ENCODE measurements at places on chromosomes 4 and X.

DNA sequence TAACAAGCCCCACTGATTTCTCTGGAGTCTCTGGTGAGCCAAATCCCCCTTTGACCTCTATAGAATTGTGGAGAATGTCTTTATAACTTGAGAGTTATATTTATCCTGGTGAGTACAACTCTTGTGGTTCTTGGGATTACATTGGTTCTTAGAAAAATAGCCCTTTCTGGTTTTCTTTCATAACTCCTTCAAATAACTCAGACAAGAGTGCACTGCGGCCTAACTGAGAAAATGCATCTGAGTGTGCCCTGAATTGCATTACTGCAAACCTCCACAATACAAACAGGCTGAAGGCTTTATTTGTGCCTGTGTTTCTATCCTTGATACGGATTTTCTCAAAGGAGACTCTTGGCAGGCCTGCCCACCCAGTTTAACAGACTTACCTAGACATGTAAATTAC lies 2.7 kb downstream of the BEX3 start:
- DNase-seq: no peak

- DNase-seq: no peak
These were observed 76.6 kb upstream of the CBLL2 start for GRCh38 chrX:22196149-22196548.

GRCh38 chrX:149979126-149979644 lies 40.9 kb upstream of the EOLA2 start:
- no peak for DNase-seq

GRCh38 chr4:100935090-100935489 lies 412.2 kb downstream of the PPP3CA start:
- peak; percentile 6 for DNase-seq

- no peak for DNase-seq
These were observed 8.9 kb upstream of the C1QTNF7 start for GRCh38 chr4:15418956-15419355.

DNA sequence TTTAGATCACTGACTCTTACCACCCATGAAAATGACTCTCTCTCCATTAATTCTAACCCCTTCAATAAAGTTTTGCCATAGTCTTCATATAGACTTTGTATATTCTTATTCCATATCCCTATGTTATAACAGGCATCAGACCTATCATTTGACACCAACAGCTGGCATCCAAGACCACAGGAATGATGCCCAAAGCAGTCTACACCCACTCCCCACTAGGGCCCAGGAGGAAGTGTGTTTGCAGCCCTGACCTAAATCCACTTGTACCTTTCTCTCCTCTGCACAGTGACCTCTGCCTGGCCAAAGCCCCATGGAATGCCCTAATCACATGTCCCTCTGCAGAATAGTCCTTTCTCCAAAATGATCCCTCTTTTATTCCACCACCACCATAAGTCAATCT lies 219.2 kb downstream of the CBR4 start:
- DNase-seq: no peak

- DNase-seq: peak; percentile 28
These were observed 77.0 kb downstream of the ATP8A1 start for GRCh38 chr4:42579903-42580302.

GRCh38 chr4:15158406-15159091 lies 156.3 kb downstream of the CPEB2 start:
- DNase-seq: no peak

DNA sequence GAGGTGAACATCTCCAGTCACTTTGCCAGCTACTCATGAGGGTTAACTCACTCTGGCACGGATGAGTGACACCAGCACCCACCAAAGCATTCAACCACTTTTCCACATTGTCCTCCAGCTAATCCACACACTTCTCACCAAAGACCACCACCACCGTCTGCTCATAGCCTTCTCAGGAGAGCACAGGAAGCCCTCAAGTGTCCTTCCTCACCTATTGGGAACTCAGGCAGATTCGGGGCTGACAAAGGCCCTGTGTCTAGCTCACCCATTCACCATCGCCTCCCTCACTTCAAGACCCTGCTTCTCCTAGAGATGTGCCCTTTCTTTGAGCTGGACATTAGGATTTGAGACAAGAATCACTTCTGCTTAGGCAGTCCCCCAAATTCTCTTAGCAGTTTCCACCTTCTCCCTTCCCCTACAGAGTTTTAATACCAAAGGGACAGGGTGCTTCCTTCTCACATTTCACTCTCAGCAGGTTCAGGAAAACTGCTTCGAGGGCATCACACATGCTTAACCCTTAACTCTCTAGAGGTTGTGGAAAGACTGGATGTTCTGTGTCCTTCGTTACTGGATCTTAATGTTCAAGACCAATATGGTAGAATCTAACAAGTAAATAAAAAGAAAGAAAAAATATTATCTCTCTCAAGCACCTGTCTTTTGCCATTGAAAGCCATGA lies 11.0 kb downstream of the RXFP1 start:
- no peak for DNase-seq

DNA sequence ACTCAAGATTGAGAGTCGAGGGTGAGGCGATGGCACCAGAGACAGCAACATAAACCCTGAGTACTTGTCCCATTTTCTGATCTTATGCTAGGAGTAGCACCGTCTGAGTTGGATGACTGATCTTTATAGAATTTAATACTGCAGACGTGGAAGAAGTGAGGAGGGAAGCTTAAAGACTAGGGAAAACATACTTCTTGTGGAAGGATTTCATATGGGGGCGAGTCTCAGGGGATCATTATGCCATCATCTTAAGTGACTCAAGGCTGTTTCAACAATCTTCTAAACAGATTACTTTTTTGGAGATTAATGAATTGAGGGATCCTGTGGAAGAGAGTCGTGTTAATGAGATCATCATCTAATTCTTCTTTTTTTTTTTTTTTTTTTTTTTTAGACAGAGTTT lies 17.2 kb upstream of the FAT1 start:
- DNase-seq: no peak

DNA sequence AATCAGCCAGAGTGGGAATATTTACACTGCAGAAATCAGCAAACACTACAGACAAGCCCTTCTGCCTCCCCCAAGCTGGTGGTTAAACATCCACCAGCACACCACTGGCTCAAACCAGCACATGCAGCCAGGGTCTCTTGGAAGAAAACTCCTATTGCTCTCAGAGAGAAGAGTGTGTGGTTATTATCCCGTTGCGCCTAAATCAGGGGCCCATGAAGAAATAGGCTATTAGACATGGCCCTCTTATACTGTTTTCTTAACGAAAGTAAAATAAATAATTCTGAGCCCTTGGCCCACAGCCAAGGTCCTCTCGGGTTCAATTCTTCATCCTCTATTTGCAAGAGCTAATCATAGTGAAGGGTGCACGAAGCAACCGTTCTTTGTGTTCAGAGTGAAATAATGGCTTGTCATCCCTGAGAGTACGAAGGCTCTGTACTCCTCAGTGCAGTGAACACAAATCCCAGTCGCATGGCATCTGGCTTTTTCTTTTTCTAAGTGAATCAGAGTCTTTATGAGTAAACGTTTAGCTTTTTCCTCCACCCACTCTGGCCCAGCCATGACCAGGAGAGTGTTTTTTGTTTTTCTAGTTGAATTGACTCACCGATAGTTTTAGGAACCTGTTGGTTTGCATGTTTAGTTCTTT lies 33.4 kb upstream of the RBM47 start:
- DNase-seq: peak; percentile 76

GRCh38 chr4:860561-860960 lies 34.6 kb upstream of the CPLX1 start:
- no peak for DNase-seq

DNA sequence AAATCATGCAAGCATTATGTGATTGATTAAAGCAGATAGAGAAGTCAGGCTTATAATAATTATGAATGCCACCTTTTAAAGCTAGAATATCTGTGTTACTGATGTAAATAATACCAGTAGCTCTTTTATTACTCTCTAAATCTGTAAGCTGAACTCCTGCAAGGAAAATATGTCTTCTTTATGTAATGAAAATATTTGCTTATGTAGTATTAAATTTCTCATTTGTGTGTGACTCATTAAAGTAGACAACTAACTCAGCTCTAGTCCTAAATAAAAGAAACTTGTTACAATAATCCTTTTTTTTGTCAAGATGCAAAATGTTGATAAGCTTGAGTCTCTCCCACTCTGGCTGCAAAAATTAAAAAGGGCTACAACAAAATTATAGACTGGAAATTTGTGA lies 137.7 kb upstream of the FAT1 start:
- DNase-seq: no peak

DNA sequence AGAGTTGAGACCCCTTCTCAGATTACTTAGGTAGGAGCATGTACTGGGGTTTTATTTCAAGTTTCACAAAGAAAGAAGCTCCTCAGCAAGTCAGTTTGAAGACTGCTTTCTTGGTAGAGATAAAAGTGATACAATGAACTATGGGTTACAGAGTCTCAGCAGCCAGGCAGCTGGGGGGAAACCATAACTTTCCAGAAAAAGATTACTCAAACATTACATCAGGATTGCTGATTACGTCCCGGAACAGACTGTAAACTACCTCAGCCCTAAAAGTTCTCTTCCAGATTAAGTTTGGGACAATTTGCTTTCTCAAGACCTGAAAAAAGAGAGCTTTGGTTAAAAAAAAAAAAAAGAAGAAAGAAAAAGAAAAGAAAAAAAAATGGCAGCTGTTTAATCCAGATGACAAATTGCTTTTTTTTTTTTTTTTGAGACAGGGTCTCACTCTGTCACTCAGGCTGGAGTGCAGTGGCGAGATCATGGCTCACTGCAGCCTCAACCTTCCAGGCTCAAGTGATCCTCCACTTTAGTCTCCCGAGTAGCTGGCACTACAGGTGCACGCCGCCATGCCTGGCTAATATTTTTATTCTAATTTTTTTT lies 16.6 kb downstream of the SAT1 start:
- no peak for DNase-seq

GRCh38 chrX:116238567-116239255 lies 68.2 kb downstream of the AGTR2 start:
- no peak for DNase-seq

GRCh38 chr4:8472689-8473197 lies 32.2 kb downstream of the TRMT44 start:
- no peak for DNase-seq

DNA sequence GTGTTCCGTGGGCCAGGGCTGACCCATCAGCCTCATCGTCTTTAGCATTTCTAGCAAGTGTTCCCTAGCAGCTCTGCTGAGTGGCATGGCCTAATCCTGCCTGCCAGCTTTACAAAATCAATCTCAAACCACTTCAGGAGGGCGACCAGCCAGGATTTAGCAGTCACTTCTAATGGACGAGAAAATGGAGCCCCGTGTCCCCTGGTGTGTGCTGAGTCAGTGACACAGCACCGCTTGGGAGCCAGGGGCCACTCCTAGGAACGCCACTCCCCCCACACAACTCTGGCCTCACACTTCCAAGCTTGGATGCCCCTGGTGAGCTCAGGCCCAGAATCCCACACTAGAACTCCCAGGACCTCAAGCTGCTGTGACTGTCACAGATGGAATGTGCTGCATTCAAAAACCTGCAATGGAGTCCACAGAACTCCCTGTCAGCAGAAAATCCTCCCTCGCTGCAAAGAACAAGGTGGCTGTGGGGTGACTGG lies 311.2 kb upstream of the GATB start:
- DNase-seq: no peak

- no peak for DNase-seq
These were observed 66.8 kb upstream of the AFAP1 start for GRCh38 chr4:8006471-8006870.

DNA sequence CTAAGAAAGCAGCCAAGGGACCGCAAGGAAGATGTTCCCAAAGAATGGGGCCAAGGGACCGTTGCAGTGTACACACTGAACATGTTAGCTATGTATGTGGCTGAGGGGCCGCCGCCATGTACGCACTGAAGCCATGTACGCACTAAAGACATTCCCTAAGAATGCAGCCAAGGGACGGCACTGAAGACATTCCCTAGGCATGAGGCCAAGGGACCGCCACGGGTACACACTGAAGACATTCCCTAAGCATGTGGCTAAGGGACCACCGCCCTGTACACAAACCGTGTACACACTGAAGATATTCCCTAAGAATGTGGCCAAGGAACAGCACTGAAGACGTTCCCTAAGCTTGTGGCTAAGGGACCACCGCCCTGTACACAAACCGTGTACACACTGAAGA lies 54.0 kb downstream of the DHRSX start:
- DNase-seq: no peak

DNA sequence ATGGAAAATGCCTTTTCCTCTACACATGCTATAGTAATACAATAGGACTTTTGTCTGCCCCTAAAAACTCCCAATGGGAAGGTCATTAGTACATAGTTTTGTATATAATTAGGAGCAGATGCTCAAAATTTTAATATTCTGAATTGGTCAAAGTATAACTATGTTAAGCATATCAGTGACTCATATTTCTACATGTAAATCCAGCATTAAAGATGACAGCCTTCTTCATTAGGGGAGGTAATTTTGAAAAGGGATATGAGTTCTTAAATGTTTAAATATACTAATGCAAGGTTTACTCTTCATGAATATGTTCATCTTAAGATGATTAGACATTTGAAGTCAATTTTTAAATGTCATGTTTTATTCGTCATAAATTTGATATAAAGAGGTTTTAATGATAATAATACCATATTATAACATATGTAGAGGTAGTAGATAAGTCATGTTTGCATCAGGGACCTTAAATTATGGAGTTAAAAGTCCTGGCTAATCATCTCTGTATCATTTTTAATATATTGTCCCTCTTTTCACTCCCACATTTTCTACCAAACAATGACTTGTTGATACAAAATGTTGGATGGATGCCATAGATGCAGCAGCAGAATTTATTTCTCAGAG lies 218.8 kb downstream of the STPG2 start:
- no peak for DNase-seq

DNA sequence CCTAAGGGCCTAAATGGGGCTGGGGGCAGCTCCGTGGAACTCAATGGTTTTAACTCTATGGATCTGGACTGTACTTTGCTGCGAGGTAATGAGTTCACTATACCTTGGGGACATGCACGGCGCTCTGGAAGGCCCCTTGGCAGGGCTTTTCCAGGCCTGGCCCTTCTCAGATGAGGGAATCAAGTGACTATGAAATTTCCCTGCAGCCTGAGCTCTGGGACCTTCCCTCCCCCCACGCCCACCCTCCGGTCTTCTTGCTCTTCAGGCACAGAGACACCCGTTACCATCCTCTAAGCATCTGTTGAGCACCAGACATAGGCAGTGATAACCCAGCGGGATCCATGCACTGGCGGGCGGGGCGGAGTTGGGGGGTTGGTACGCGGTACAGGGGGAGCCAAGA lies 109.2 kb downstream of the PSAPL1 start:
- DNase-seq: no peak

- DNase-seq: peak; percentile 81
These were observed 4.3 kb downstream of the BLOC1S4 start for GRCh38 chr4:6720202-6720699.

GRCh38 chr4:85420831-85421230 lies 54.1 kb upstream of the ARHGAP24 start:
- DNase-seq: no peak

DNA sequence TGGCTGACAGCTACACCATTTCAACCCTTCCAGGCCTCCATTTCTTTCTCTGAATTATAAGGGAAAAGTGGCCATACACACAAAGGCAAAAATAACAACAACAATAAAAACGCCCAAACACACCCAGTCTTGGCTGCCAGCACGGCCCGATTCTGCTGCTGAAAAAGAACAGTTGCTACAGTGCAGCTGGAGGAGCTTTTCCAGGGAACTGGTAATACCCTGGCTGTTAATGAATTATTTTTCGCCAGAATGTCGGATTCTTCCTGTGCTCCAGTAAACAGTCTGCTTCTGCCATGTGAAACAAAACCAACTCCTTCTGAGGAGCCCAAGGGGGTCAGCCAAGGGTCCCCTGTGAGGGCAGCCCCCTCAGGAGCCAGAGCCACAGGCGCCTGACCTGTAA lies 6.6 kb downstream of the RAI2 start:
- DNase-seq: no peak
